ENCODE measurements at places on chromosomes 3 and 15. TPM values are rescaled to one million over a fixed set of nuclear protein-coding genes. Genes with fewer than 3 reads are reported as not detected.

- H3K27ac ChIP-seq: no peak overlapping the region
- H3K27me3 ChIP-seq: peaks cover 5% of the 10 kb centered on the region
- H3K36me3 ChIP-seq: no peaks in the 10 kb centered on the region
- peak overlapping the region; percentile 38 for H3K4me3 ChIP-seq
- peak; percentile 60 for DNase-seq
Measured at GRCh38 chr3:37862219-37862902, 681 bp downstream of the CTDSPL start.

DNA sequence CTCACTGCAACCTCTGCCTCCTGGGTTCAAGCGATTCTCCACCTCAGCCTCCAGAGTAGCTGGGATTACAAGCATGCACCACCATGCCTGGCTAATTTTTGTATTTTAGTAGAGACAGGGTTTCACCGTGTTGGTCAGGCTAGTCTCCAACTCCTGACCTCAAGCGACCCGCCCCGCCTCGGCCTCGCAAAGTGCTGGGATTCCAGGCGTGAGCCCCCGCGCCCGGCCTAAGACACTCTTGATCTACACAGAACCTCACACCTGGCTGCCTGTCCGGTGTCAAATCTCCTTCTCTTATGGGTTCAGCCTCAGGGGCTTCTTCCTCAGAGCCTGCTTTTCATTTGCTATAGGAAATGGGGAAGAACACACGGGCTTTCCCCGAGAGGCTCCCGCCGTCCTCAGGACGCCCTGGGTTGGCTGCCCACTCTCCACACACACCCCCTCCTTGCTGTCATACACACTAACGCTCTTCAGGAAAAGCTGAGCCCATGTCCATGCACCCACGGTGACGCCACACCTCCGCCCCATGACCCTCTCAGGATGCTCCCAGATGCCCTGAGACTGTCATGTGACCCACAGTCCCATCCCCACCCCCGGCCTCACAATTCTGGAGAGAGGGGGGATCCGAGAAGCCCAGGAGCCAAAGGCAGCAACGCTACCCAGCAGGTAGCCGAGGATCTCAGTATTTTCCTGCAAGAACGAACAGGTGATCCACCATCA lies 10.4 kb downstream of the TMEM44 start:
- DNase-seq: no peak
- no peaks in the 10 kb centered on the region for H3K4me1 ChIP-seq
- H3K27me3 ChIP-seq: no peaks in the 10 kb centered on the region
- no peak overlapping the region for H3K4me3 ChIP-seq
- no peaks in the 10 kb centered on the region for H3K36me3 ChIP-seq
- no peak overlapping the region for H3K27ac ChIP-seq

DNA sequence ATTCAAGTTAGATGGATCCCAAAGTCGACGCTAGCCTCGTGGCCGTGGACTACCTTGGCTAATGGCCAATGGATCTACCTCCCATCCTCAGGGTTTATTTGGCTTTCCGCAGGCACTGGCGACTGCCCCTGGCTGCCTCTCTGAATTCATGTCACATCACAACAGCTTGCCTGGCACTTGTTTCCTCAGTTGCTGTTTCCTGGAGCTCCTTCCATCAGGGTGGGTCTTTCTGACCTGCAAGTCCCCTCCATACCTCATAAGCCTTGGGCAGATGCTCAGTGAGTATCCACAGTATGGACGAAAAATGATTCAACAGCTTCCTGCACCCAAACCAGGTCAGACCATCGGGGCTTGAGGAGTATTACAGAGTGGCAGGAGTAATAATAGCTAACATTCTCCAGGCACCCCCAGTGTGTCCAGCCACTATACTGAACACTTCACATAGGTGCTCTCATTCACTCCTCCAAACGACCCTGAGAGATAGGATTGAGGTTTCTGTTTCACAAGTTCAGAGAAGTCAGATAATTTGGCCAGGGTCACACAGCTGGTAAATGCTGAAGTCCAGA lies 311.5 kb downstream of the TLE3 start:
- no peaks in the 10 kb centered on the region for H3K27me3 ChIP-seq
- H3K4me3 ChIP-seq: no peak overlapping the region
- DNase-seq: no peak
- peaks cover 18% of the 10 kb centered on the region for H3K4me1 ChIP-seq

The EPB42 gene
- not detected for total RNA-seq

GRCh38 chr3:123036352-123037014 lies 8.9 kb upstream of the SEMA5B start:
- no peak for DNase-seq
- no peaks in the 10 kb centered on the region for H3K4me1 ChIP-seq
- H3K27ac ChIP-seq: no peak overlapping the region
- H3K27me3 ChIP-seq: peaks cover 12% of the 10 kb centered on the region
- H3K4me3 ChIP-seq: no peak overlapping the region
- no peaks in the 10 kb centered on the region for H3K36me3 ChIP-seq

DNA sequence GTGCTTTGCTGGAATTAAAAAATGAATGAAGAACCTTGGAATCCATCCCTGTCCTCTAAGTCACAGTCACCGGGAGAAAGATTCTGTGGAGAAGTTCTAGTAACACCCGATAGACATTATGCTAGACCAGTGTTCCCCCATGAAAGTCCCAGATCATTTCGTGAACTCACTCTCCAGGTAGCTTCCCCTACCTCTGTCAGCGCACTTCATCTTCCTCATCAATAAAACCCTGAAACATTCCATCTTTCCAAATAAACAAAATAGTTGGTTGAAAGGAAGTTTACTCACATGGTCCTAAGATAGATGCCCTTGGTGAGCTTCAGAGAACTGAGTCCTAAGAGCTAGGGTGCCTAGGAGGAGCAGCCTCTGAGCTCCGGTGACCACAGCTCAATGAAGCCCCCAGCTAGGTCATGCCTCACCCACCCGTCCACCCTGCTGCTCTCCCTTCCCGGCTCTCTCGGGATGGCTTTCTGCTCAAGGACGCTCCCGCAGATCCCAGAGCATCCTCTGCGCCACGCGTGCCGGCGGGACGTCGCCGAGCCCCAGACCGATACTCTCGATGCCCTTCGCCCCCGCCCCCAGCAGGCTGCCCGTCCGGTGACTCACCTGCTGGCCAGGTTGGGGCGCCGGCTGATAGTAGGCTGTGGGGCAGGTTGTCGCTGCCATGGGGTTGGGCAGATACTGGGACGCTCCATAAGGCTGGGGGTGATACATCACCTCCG lies 776 bp downstream of the VGLL3 start:
- no peak for DNase-seq
- H3K27me3 ChIP-seq: peaks cover 22% of the 10 kb centered on the region
- no peak overlapping the region for H3K4me3 ChIP-seq
- no peak overlapping the region for H3K27ac ChIP-seq
- H3K4me1 ChIP-seq: no peaks in the 10 kb centered on the region
- H3K36me3 ChIP-seq: no peaks in the 10 kb centered on the region

DNA sequence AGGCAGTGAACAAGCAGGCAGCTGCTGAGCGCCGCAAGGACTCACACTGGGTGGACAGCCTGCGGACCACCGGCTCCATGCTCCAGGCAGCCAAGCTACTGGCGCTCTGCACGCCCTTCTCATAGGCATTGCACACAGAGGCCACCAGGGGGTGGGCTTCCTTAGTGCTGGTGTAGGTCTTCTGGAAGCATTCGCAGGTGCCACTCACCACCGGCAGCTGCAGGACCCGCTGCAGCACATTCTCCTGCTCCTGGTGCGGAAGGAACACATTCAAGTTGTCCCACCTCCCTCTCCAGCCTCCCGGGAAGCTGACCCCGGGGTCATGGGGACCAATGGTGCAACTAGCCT lies 6.0 kb downstream of the PLIN1 start:
- H3K27me3 ChIP-seq: no peaks in the 10 kb centered on the region
- no peaks in the 10 kb centered on the region for H3K4me1 ChIP-seq
- no peak overlapping the region for H3K4me3 ChIP-seq

DNA sequence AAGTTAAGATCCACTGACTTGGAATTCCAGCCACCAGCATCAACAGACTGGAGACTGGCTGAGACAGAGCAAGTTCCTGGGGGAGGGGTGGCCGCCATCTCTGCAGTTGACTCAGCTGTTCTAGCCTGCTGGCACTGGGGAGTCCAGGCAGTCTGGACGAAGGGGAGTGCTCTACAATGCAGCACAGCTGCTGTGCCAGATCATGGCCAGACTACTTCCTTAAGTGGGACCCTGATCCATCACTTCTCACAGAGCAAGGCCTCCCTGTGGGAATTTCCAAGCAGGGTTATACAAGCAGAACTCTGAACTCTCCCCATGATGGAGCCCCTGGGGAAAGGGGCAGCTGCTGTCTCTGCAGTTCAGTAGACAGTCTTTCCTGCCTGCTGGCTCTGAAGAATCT lies 35.2 kb downstream of the PYGO1 start:
- no peak overlapping the region for H3K27ac ChIP-seq
- DNase-seq: no peak
- H3K4me1 ChIP-seq: no peaks in the 10 kb centered on the region
- no peaks in the 10 kb centered on the region for H3K27me3 ChIP-seq

The CDAN1 gene
- total RNA-seq: 23.2 TPM

GRCh38 chr15:41730543-41730942 lies 43.7 kb upstream of the MAPKBP1 start:
- H3K27ac ChIP-seq: no peak overlapping the region
- H3K4me1 ChIP-seq: no peaks in the 10 kb centered on the region
- no peaks in the 10 kb centered on the region for H3K27me3 ChIP-seq
- H3K36me3 ChIP-seq: peaks cover 61% of the 10 kb centered on the region
- no peak overlapping the region for H3K4me3 ChIP-seq
- no peak for DNase-seq

GRCh38 chr3:189344996-189345395 lies 173.2 kb downstream of the TPRG1 start:
- H3K27me3 ChIP-seq: no peaks in the 10 kb centered on the region
- H3K4me1 ChIP-seq: no peaks in the 10 kb centered on the region
- no peak overlapping the region for H3K27ac ChIP-seq
- no peak overlapping the region for H3K4me3 ChIP-seq
- no peaks in the 10 kb centered on the region for H3K36me3 ChIP-seq

- H3K4me1 ChIP-seq: no peaks in the 10 kb centered on the region
- no peaks in the 10 kb centered on the region for H3K27me3 ChIP-seq
- H3K36me3 ChIP-seq: no peaks in the 10 kb centered on the region
Measured at GRCh38 chr15:100043692-100044091, 298.1 kb downstream of the ADAMTS17 start.

DNA sequence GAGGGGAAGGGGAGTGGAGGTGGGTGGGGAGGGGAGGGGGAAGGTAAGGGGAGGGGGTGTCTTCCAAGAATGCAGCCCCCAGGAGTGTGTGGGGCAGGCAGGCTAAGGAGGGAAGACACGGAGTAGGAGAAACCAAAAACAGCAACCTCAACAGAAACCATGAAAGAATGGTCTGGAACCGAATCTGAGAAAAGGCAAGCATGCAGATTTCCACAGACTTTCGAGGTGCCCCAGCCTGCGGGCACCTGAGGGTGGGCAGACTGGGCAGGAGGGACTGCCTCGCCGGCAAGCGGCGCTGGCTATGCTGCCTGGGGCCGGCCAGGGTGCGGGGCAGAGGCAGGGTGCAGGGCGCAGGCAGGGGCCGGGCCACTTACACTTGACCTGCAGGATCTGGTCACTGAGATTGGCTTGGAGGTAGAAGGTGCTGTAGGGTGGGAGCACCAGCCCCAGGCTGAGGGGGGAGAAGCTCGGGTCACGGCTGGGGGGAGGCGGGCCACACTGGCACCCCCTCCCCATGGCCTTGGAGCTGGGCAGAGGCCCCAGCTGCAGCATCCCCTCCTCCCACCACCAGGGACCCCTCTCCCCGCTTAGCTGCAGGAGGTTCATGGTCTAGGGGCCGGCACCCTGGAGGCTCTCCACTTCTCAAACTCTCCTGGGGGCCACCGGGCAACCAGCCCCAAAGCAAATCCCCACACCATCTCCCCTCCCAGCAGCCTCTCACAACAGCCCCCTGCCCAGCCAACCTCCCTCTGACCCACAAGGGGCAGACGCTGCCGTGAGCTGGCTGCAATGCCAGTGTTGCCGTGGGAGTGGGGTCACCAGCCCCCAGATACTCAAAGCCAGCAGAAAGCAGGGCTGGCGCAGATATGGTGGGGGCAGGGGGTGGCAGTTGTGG lies 15.3 kb upstream of the TMEM115 start:
- no peak overlapping the region for H3K4me3 ChIP-seq
- no peak overlapping the region for H3K27ac ChIP-seq
- H3K4me1 ChIP-seq: peaks cover 7% of the 10 kb centered on the region
- no peaks in the 10 kb centered on the region for H3K36me3 ChIP-seq
- H3K27me3 ChIP-seq: no peaks in the 10 kb centered on the region
- DNase-seq: no peak

GRCh38 chr15:79321876-79322275 lies 11.0 kb downstream of the TMED3 start:
- no peaks in the 10 kb centered on the region for H3K27me3 ChIP-seq
- H3K27ac ChIP-seq: no peak overlapping the region
- H3K4me3 ChIP-seq: no peak overlapping the region
- no peaks in the 10 kb centered on the region for H3K4me1 ChIP-seq

GRCh38 chr15:25170781-25171110 lies 216.0 kb downstream of the SNRPN start:
- H3K4me3 ChIP-seq: no peak overlapping the region
- H3K27ac ChIP-seq: no peak overlapping the region
- no peak for DNase-seq
- no peaks in the 10 kb centered on the region for H3K36me3 ChIP-seq

The HTR3E gene
- not detected for total RNA-seq

The TCF12 gene
- total RNA-seq: 54.0 TPM

DNA sequence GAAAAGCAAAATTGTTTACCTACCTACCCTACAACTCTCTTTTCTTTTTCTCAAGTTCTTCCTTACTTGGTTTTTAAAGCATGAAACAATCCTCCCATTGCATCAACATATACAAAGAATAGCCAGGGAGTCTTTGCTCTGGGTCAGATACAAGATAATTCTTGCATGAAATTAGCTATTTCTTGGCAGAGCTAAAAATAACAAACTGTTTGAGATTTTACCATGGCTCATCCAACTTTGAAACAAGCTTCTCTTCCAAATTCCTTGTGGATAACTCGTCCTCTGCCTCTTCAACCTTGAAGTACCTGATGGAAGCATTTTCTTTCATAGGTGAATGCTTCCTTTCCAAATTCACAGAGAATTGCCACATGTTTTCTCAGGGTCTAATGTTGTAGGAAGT lies 9.2 kb upstream of the CBLB start:
- no peaks in the 10 kb centered on the region for H3K36me3 ChIP-seq
- no peaks in the 10 kb centered on the region for H3K4me1 ChIP-seq
- no peak overlapping the region for H3K27ac ChIP-seq
- H3K27me3 ChIP-seq: no peaks in the 10 kb centered on the region

GRCh38 chr15:86079508-86080266 lies at the start of gene AGBL1:
Gene AGBL1 (plus strand): TSS chr15:86079871.
- no peak within 1 kb of the TSS for H3K27ac ChIP-seq
- no peak for DNase-seq
- no peaks in the 10 kb centered on the region for H3K27me3 ChIP-seq
- peaks cover 10% of the 10 kb centered on the region for H3K4me1 ChIP-seq
- H3K36me3 ChIP-seq: no peaks in the 10 kb centered on the region
- no peak within 1 kb of the TSS for H3K4me3 ChIP-seq

DNA sequence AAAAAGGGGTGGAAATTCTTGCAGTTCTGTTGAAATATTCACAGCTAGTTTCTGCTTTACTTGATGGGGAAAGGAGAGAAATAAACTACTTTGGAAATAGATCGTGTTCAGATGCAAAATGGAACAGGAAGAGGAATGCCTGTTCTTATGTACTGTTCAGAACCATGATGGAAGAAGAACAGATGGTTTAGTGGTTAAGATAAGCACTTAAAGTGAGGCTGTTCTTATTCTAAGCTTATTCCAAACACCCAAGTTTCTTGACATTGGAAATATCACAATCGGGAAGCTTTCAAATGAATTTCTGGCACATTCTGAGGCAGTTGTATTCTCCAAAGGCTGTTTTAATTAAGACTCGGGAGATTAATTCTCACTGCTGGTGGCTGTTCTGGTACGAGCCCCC lies 228.5 kb downstream of the LSAMP start:
- no peaks in the 10 kb centered on the region for H3K4me1 ChIP-seq
- DNase-seq: no peak
- H3K27me3 ChIP-seq: no peaks in the 10 kb centered on the region

- no peaks in the 10 kb centered on the region for H3K4me1 ChIP-seq
- no peaks in the 10 kb centered on the region for H3K27me3 ChIP-seq
- no peak overlapping the region for H3K4me3 ChIP-seq
Measured at GRCh38 chr3:105406268-105406667, 39.6 kb downstream of the ALCAM start.

Measured in CD4-positive, alpha-beta T cell (primary cell).